ENCODE measurements at places on chromosomes 16 and 17. TPM values are rescaled to one million over a fixed set of nuclear protein-coding genes. Genes with fewer than 3 reads are reported as not detected.

GRIN2A gene
- 1.3 TPM for total RNA-seq

DNA sequence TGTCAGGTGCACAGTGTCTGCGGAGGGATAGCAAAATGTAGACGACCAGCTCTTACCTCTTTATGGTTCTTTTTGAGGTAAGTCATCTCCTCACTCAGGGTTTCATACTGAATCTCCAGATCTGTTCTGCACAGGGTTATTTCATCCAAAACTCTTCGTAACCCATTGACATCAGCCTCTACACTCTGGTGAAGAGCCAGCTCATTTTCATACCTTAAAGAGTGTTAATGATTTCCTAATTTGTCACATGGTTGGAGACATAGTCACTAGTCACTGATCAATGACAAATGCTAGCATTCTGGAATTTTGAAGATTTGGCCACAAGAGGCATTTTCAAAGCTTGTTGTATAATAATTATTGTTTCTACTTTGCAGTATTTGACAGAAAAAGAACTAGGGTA is 1.3 kb downstream of the KRT25 start:
- H3K4me1 ChIP-seq: no peaks in the 10 kb centered on the region
- H3K36me3 ChIP-seq: no peaks in the 10 kb centered on the region
- H3K27me3 ChIP-seq: no peaks in the 10 kb centered on the region
- no peak for DNase-seq

- no peak overlapping the region for H3K4me3 ChIP-seq
- H3K27me3 ChIP-seq: no peaks in the 10 kb centered on the region
- no peak overlapping the region for H3K27ac ChIP-seq
- H3K36me3 ChIP-seq: no peaks in the 10 kb centered on the region
Measured at GRCh38 chr16:65509172-65509571, 387.3 kb upstream of the CDH11 start.

PPP1R27 gene
- not detected for total RNA-seq

DRC3 gene
- 28.4 TPM for total RNA-seq

GRCh38 chr17:42135664-42136653 is 13.4 kb downstream of the HSPB9 start:
- no peaks in the 10 kb centered on the region for H3K36me3 ChIP-seq
- peaks cover 88% of the 10 kb centered on the region for H3K4me1 ChIP-seq
- H3K27ac ChIP-seq: peak overlapping the region; percentile 85
- H3K4me3 ChIP-seq: no peak overlapping the region
- DNase-seq: peak; percentile 95

- no peaks in the 10 kb centered on the region for H3K4me1 ChIP-seq
- no peaks in the 10 kb centered on the region for H3K36me3 ChIP-seq
- no peak overlapping the region for H3K4me3 ChIP-seq
Measured at GRCh38 chr17:44585315-44585714, 28.0 kb downstream of the FZD2 start.

GALK1 gene
- total RNA-seq: 15.4 TPM

GRCh38 chr16:14354561-14355351 is 275.3 kb downstream of the PARN start:
- peaks cover 10% of the 10 kb centered on the region for H3K4me1 ChIP-seq
- no peaks in the 10 kb centered on the region for H3K36me3 ChIP-seq
- no peak overlapping the region for H3K4me3 ChIP-seq

DNA sequence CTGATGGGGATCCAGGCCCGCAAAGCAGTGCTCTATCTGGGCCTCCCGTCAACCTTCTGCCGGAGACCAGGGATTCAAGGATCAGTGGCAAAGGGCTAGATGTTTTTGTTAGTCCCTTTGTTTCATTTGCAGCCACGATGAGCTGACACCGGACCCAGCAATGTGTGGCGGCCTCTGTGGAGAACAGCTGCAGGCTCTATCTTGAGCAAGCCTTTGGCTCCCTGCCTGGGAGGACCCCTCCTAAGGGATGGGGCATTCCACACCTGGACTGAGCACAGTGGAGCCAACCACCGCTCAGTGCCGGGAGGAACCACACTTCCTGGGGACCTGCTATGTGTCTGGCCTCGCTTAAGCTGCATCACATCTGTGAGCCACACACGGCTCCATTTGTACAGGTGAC is 215.8 kb downstream of the RBFOX3 start:
- no peaks in the 10 kb centered on the region for H3K36me3 ChIP-seq
- no peak for DNase-seq
- peaks cover 7% of the 10 kb centered on the region for H3K27me3 ChIP-seq
- no peaks in the 10 kb centered on the region for H3K4me1 ChIP-seq
- H3K4me3 ChIP-seq: no peak overlapping the region

CCDC102A gene
- total RNA-seq: 13.1 TPM

DNA sequence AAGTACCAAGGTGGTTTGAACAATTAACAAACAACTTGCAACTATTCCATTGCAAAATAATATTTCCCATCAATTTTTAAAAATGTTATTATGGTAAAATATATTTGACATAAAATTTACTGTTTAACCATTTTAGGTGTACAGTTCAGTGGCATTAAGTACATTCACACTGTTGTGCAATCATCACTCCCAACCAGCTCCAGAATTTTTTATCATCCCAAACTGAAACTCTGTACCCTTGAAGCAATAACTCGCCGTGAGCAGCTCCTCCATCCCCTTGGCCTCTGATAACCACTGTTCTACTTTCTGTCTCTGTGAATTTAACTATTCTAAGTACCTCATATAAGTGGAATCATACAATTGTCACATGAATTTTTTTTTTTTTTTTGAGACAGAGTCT is 33.6 kb upstream of the ATF7IP2 start:
- H3K27me3 ChIP-seq: no peaks in the 10 kb centered on the region
- no peaks in the 10 kb centered on the region for H3K36me3 ChIP-seq
- H3K4me1 ChIP-seq: no peaks in the 10 kb centered on the region
- H3K27ac ChIP-seq: no peak overlapping the region
- no peak for DNase-seq

- no peaks in the 10 kb centered on the region for H3K4me1 ChIP-seq
- no peaks in the 10 kb centered on the region for H3K36me3 ChIP-seq
- DNase-seq: no peak
- no peak overlapping the region for H3K4me3 ChIP-seq
- H3K27ac ChIP-seq: no peak overlapping the region
Measured at GRCh38 chr16:87297918-87298631, 19.1 kb downstream of the C16orf95 start.

DNA sequence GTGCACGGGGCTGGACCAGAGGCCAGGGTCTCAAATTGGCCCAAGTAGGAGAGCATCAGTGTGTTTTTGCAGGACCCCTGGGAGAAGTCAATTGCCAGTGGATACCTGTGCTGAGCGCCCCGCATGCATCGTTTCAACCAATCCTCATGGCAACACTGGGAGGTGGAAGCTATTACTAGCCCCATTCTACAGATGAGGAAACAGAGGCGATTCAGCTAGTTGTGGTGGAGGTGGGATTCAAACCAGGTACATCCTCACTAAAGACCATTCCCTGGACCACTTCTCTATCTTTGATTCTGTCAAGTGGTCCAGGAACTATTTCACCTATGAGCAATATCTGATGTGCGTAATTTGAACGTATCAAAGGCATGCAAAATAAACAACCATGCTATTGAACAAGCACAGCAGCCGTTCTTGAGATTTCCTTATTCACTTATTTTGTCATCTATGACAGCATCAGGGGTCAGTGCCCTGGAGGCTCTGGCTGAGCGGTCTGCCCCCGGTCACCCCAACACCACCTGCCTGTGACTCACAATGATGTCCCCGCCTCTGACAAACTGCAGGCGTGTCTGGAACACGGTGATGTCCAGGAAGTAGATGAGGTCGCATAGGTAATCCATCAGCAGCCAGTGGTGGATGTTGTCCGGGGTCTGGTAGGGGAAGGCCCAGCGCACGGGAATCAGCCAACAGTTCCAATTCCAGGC is 54.0 kb downstream of the CNGB1 start:
- no peak for DNase-seq
- no peaks in the 10 kb centered on the region for H3K36me3 ChIP-seq
- H3K4me1 ChIP-seq: no peaks in the 10 kb centered on the region

Data from thyroid gland (tissue), 4 donors.